ENCODE measurements at places on chromosomes 1 and 21. TPM values are rescaled to one million over a fixed set of nuclear protein-coding genes. Genes with fewer than 3 reads are reported as not detected.

DNA sequence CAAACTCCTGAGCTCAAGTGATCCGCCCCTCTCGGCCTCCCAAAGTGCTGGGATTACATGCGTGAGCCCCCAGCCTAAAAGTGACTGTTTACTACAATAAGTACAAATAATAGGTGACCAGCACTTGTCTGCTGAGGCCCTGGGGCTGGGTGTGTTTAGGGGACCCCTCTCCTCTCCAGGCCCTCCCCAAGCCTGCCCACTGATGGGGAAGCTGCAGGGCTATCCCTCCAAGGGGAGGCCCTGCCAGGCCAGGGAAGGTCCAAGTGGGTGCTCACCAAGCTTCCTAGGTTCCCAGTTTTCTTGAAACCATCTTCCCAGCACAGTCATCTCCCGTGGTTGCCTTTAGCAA, 60.7 kb downstream of the H3-3A start:
- no peak for DNase-seq

DNA sequence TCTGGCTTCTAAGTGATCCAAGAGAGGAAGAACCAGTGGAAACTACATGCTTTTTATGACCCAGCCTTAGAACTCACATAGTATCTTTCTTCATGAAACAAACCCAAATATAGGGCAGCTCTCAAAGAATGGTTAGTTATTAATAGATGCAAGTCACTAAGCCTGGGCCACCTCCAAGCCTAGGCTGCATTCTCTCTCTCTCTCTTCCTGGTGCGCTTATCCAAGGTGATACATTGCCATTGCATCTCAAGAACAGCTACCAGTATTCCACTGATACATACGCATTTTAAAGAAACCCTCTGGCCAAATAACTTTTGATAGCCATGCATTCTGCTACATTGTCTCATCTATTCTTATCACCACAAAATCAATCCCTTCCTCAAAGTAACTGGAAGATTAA, 455.6 kb upstream of the ADGRL2 start:
- DNase-seq, result no peak

The CLCA2 gene
- 0.51 TPM for total RNA-seq

- no peak for DNase-seq
These were observed 62.7 kb upstream of the MROH9 start for GRCh38 chr1:170872663-170873062.

- DNase-seq, result no peak
These were observed 12.2 kb upstream of the GJA5 start for GRCh38 chr1:147772570-147772969.

GRCh38 chr1:182754087-182754486, 35.5 kb upstream of the NPL start:
- no peak for DNase-seq

- no peak for DNase-seq
These were observed 16.5 kb upstream of the MPZL1 start for GRCh38 chr1:167705250-167705649.

GRCh38 chr1:229225331-229225782, 45.6 kb upstream of the RAB4A start:
- DNase-seq, result no peak

The DNAI4 gene
- total RNA-seq, result 7.3 TPM

GRCh38 chr1:60589046-60589748, 493.2 kb upstream of the NFIA start:
- no peak for DNase-seq

DNA sequence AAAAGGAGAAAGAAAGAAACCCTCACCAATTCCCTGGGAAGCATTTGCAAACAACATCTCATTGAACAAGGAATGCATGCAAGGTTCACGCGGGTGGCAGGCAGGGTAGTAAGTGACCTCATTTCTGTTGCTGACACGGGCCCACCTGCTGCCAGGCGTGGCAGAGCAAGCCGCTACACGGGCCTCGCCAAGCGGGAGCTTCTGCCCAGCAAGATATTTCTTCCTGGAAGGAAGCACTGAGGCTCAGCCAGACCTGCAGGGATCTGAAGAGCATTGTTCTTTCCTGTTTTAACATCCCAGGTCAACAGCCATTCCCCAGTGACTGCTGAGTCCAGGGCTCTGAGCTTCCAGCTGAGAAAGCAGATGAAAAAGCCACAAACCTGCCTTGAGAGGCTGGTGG, 91.9 kb upstream of the IGSF21 start:
- DNase-seq, result no peak

GRCh38 chr1:14511796-14512585, 86.5 kb upstream of the KAZN start:
- no peak for DNase-seq

GRCh38 chr1:66360285-66360724, 173.6 kb upstream of the SGIP1 start:
- no peak for DNase-seq

- peak; percentile 56 for DNase-seq
These were observed 13.8 kb downstream of the UBE4B start for GRCh38 chr1:10046356-10047085.

The KRTAP19-3 gene
- total RNA-seq, result not detected
